ENCODE measurements at places on chromosomes 4 and X.
A peak's percentile ranks its signal among the peaks of the same experiment; 100 is the strongest.

DNA sequence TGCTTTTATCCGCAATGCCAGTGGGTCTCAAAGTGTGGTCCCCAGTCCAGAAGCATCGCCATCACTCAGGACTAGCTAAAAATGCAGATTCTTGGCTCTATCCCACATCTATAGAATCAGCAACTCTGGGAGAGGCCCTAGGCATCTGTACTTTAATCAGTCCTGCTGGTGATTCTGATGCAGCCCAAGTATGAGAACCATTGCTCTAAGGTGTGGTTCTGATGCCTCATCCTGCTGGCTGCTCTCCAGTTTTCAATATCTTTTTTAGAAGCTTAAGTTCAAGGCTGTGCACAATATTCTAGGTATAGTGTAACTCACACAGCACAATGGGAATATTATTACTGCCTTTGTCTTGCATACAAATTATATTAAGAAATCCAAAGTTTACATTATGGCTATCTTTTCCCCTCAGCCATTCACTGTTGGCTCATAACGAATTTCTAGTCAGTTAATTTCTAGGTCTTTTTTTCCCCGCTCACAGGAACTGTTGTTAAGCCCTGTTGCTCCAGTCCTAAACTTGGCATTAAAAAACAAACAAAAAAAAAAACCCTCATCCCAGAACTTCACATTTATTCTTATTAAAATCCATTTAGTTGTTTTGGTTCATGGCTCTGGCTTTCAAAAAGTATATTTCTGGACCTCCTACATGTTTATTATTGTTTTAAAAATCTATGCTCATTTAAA lies 109.1 kb downstream of the PHEX start:
- DNase-seq = no peak

GRCh38 chr4:138039010-138039409 lies 203.1 kb downstream of the SLC7A11 start:
- no peak for DNase-seq

GRCh38 chr4:181507938-181508337 lies 735.3 kb upstream of the TENM3 start:
- no peak for DNase-seq

DNA sequence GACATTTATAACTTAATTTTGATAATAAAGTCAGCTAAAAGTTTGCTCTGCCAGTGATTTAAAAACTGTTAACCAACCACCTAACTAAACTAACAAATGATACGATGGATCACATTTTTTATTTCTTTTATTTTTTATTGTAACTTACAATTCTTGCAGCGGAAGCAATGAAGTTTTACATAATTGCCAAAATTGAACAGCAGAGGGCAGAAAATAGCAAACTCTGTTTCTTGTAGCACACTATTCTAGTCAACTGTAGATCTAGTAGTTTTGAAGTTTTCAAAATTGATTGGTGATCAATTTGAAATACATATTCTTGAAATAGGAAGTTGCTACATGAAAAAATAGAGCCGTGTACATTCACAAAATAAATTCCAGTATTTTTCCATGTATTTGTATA lies 2.8 kb upstream of the GRIA2 start:
- peak; percentile 5 for DNase-seq

GRCh38 chrX:37745835-37746217 lies 34.0 kb upstream of the CYBB start:
- no peak for DNase-seq

GRCh38 chrX:110167952-110168451 lies 149.9 kb downstream of the AMMECR1 start:
- no peak for DNase-seq

DNA sequence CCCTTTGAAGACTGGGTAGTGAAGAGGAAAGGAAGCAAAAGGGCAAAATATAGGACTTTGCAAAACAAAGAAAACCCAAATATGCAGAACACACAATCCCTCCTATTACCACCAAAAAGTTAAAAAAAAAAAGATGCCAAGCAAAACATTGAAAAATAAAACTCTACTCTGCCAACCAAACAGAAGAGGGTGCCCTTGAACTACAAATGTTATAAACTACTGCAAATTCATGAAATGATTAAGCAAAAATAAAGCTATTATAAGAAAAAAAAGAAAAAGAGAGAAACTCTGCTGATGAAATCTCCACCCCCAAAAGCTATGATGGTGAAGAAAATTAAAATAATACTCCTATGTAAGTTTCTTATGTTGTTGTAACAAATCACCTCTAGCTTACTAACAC lies 168.5 kb upstream of the STK26 start:
- peak; percentile 1 for DNase-seq

- DNase-seq = peak; percentile 98
Observed at GRCh38 chr4:76744241-76744921, 153.6 kb downstream of the SOWAHB start.

DNA sequence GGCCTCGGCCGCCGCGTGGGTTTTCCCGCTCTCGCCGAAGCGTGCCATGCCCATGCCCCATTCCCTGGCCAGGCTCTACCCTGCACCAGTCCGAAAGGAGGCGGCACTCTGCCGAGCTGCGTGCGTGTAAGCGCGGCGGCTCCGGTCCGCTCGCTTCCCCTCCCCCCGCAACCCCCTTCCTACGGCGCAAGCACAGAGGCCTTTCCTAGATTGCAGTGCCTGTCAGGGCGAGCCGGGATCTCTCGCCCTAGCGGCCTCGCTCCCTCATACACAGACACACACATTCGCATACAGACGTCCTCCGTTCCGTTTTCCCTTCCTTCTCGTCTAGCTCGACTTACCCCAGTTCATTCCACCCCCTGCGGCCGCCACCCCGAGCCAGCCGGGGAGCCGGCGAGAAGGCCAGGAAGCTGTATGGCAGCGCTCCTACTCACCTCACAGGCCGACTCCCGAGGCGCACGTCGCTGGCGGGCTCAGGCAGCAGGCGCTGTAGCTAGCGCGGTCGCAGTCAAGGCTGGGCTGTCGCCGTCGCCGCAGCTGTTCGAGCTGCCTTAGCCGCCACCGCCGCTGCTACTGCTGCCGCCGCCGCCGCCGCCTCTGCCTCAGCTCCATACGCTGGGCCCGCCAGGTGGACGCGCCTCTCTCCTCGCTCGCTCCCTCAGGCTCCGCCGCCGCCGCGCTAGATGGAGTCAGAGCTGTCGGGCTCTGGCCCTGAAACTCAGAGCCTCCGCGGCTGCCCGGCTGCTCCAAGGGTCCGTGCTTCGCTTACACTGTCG lies 615 bp downstream of the NEXMIF start:
- DNase-seq = peak; percentile 1

DNA sequence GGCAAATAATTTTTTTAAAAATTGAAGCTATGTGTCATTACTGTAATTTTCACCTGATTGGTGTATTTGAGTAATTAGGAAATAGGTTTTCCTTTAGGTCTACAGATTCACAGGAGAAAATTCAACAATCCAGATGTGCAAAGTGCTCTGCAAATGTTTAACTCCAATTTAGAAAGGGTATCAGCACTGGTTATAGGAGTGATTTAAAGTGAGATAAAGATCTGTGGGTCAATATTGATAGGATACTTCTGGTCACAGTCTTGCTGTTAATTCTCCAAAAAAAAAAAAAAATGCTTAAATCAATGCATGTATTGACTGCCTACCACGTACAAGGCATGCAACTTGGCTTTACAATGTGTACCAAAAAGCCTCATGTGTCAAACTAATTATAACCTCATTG lies 271.3 kb downstream of the PPP3CA start:
- DNase-seq = no peak

DNA sequence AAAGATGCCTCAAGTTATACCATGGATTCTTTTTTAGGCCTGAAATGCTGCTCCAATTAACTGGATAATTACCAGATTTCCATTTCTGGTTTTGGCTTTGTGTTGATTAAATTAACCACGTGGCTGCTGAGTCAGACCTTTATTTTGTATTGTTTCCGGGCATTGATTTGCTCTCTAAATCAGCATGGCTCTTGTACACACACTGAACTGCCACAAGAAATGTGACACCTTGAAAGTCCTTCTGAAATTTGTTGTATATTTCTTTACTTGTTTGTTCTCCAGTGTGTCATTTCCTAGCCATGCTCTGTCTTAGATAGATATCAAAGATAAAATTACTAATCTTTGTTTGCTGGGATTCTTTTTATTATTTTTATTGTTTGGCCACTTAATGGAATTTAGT lies 11.7 kb downstream of the MTTP start:
- no peak for DNase-seq

DNA sequence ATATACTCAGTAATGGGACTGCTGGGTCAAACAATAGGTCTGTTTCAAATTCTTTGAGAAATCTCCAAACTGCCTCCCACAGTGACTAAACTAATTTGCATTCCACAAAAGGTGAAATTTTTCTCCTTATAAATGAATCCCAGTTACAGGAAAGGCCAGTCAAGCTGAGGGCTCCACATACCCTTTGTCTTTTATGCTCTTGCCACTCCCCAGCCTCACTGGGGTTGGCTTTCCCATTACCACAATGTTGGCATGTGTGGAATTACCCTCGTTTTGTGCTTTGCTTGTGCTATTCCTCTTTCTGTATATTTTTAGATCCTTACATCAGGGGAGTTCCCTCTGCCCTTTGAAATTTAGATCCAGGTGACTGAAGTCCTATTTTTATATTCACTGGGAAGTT lies 220.2 kb upstream of the LCORL start:
- DNase-seq = no peak

DNA sequence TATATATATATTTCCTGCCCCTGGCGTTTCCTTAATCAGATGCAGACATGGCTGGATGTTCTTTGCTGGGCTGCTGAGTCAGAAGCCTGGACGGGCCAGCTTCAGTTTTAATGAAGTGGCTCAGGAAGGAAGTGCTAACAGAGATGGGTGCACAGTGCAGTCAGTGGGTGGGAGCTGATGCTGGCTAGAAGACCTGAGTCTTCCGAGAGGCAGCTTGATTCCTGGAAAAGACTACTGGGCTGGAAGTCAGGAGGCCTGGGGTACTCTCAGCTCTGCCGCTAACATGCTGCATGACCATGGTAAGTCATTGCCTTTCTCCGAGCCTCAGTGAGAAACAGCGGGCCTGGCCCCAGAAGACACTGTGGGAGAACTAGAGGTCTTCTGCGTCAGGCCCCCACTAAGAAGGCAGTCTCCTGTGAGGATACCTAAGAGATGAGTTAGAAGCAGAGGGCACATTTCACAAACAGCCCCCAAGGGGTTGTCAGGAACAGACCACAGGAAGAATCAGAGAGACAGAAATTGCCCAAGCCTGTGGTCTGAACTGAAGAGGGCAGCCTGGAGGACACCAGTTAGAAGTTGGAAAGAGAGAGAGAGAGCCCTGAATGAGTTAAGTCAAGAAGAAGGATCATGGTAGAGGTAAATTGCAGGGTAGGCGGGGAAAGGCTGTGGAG lies 8.3 kb upstream of the CD40LG start:
- peak; percentile 10 for DNase-seq

- no peak for DNase-seq
Observed at GRCh38 chr4:169119536-169119935, 109.5 kb upstream of the CBR4 start.

GRCh38 chrX:9271789-9272525 lies 192.9 kb upstream of the TBL1X start:
- DNase-seq = peak; percentile 84

DNA sequence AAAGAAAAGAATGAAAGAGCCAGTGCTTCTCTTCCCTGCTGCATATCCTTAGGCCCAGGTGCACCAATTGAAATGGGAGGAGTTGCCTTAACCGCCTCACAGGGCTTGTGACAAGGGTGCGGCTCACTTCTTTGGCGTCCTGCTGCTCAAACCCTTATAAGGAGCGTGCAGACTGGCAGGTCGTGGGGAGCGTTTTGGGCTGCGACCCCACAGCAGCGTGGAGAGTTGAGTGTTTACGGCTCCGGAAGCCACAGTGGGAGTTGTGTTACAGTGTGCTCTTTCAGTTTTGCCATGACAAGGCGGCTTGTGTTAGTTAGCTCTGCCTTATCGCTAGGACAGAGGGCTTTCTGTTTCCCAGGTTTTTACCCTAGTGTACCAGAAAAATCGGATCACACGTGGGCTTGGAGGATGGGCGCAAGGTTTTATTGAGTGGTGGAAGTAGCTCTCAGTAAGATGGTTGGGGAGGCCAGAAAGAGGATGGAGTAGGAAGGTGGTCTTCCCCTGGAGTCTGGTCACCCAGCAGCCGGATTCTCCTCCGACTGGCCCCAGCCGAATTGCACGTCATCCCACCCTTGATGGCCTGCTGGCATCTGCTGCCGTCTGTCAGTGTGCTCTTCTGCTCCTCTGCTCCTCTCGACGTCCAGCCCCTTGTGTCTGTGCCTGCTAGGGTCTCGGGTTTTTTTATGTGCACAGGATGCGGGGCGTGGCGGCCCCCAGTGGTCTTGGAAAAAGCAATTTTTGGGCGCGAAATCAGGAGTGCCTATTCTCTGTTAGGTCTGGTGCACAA lies 718.9 kb downstream of the ARAP2 start:
- no peak for DNase-seq

DNA sequence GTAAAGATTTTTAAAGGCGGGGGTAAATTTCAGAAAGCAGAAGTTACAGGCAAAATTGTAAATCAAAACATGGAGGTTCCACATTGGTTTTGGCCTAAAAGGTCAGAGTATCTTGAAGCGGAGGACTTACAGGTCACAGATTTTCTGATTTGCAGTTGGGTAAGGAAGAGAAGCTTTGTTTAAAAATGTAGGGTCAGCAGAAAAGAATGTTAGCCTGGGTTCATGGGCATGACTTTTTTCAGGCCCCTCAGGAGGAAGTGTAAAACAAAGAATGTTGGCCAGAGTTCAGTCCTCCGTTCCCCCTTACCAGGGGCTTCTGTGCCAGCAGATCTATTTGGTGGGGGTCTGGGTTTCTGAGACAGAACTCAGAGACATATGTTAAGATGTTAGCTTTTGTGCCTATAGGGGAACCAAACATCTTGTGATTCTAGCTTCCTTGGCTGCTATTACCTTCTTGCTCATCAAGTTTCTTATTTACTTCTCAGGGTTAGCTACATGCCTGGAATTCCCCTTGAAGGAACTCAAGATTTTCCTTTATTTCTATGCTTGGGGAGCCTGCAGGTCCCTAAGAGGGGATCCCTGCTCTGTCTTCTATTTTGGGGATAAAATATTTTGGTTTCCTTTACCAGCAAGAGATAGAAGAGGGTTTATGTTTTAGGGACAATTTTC lies 160.3 kb downstream of the ANK2 start:
- DNase-seq = no peak

- no peak for DNase-seq
Observed at GRCh38 chr4:139246166-139246565, 33.9 kb downstream of the MGARP start.

- DNase-seq = no peak
Observed at GRCh38 chrX:138191998-138192397, 519.5 kb downstream of the FGF13 start.

DNA sequence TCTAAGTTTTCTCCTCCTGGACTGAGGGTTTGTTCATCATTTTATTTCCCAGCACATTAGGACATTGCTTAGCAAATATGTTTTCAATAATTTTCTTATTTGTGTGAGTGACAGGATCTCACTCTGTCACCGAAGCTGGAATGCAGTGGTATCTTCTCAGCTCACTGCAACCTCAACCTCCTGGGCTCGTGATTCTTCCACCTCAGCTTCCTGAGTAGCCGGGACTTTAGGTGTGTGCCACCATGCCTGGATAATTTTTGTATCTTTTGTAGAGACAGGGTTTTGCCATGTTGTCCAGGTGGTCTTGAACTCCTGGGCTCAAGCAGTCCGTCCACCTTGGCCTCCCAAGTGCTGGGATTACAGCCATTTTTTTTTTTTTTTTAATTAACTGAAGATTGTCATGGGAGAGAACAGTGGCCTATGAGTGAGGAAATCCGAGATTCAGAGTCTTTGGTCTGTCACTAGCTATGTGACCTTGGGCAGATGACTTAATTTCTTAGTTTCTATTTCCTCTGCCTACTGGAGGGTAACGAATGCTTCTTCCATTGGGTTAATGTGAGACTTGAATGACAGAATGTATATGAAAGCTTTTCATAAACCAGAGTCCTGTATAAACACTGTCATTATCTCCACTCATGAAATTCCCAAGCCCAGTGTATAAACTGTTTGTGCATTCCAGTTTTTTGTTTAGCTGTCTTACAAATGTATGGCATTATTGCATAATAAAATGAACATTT lies 23.9 kb downstream of the MOB1B start:
- no peak for DNase-seq
